ENCODE measurements at places on chromosomes 3 and 15.

GRCh38 chr15:27095886-27096624 is 125.1 kb downstream of the GABRG3 start:
- no peak for DNase-seq

- DNase-seq = no peak
Observed at GRCh38 chr3:131555456-131555855, 52.7 kb upstream of the MRPL3 start.

DNA sequence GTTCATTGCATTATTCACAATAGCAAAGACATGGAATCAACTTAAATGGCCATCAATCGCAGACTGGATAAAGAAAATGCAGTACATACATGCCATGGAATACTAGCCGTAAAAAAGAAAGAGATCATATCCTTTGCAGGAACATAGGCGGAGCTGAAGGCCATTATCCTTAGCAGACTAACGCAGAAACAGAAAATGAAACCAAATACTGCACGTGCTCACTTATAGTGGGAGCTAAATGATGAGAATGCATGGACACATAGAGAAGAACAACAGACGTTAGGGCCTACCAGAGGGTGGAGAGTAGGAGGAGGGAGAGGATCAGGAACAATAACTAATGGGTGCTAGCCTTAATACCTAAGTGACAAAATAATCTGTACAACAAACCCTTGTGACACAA is 57.9 kb downstream of the RASA2 start:
- DNase-seq = no peak

GRCh38 chr3:16104156-16104555 is 70.3 kb upstream of the GALNT15 start:
- no peak for DNase-seq

GRCh38 chr15:71707230-71708050 is 102.9 kb upstream of the NR2E3 start:
- no peak for DNase-seq

- DNase-seq = no peak
Observed at GRCh38 chr15:82933576-82933975, 18.9 kb downstream of the HOMER2 start.

GRCh38 chr3:162998205-162998604 is 1501.6 kb downstream of the OTOL1 start:
- DNase-seq = no peak

Measured in stimulated activated CD8-positive, alpha-beta memory T cell treated with anti-CD3 and anti-CD28 coated beads, Interleukin-15, amount 100 ng/mL, for 24 hours (primary cell).